ENCODE measurements at places on chromosomes 3 and 15.

DNA sequence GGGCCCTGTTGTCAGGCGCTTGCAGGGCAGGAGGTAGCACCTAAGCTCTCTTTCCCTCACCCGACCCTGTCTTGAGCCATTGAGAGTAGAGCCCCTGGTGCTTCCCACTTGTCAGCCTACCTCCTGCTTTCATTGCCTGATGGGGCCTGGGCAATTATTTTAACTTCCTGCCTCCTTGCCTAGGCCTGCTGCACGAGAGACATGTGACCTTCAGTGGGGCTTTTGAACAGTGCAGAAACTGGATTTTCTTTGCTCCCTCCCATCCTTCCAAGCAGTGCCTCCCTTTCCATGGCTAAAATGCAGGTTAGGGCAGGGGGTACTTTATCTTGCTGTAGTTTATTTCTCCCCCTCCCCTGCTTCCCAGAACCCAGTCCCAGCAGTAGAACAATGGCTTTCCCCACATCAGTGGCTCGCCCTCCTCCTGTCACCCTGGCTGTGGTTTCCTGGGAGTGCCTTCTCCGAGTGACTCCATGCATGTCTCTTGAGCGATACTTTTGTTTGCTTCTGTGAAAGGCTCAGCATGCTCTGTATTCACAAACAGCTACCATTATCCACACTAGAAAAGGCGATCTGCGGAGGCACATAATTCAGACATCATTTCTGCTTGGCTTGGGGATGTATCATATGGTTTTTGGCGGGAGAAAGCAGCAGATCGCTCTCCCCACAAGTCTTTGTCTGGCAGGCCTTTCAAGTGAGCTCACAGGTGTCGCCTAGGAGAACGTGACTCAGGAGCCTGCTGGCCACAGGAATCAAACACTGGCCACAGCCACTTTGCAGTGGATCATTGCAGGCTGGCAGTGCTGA is 24.1 kb downstream of the PDIA5 start:
- DNase-seq: no peak

- no peak for DNase-seq
These were observed 9.2 kb upstream of the SIN3A start for GRCh38 chr15:75460646-75461045.

DNA sequence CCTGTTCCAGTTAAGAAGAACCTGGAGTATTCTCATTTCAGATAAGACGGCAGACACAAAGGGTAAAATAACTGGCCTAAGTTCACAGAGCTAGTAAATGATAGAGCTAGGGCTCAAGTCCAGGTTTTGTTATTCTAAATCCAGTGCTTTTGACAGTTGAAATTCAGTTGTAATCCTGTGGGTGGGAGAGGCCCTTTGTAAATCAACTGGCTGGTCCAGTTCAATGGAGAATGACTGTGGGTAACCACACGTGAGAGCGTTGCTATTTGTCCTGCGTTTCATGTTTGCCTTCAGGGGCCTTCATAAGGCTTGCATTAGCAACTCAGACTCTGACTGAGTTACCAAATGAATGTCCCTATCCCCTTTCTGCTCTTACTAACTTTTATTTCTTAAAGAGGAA is 24.2 kb upstream of the CD96 start:
- DNase-seq: no peak

DNA sequence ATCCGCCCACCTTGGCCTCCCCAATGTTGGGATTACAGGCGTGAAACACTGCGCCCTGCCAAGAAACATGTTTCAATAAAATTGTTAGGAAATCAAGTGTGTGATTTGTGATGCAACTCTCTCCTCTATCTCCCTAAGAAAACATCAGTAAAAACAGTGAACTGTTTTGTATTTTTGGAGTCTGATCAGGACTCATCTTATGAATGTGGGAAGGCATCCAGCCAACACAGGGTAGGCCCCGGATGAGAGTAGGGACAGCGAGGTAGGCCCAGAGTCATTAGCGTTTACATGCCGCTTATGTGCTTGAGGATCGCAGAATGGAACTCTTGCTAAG is 884 bp upstream of the GLYCTK start:
- no peak for DNase-seq

- DNase-seq: no peak
These were observed 24.8 kb upstream of the BHLHE40 start for GRCh38 chr3:4954256-4955000.

DNA sequence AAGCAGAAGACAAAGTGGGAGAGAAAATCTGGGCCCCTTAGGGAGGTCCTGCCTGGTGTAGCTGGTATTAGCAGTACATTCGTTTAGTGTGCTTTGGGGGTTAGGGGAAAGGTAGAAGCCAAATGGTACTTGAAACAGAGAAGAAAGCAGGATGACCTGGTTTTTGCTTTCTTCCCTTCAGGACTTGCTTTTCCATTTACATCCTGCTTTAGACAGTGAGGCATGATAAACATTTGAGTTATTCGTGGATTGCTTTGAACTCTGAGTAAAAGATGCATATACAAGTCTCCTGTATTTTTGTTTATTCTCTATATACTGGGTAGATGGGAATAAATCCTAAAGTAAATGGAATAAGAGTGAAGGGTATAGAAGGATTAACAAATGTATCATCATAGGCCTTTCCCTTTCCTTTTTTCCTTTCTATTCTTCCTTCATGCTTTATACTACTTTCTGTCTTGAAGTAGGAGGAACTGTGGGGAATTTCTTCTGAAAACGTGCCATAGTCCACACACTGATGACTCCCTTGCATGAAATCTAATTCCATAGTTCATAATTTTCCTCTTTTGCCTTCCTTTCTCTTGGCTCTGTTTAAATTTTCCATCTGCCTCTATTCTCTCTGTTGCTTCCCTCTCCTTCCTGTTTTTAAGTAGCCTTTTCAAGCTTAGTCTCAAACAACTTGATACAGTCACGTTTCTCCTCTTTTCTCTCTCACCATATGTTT is 139.5 kb upstream of the RBMS3 start:
- no peak for DNase-seq

DNA sequence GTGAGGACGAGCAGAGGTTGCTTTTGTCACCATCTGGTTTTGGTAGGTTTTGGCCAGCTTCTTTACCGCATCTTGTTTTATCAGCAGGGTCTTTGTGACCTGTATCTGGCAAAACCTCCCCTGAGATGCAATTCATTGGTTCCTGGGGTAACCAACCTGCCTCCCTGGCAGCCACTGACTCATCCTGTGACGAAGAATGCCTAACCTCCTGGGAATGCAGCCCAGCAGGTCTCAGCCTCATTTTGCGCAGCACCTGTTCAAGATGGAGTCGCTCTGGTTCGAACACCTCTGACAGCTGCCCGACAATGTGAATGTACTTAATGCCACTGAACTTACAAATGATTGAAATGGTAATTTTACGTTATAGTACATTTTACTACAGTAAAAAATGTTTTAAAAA is 6.8 kb upstream of the ADAMTS17 start:
- no peak for DNase-seq

GRCh38 chr3:195250473-195251251 is 20.3 kb downstream of the XXYLT1 start:
- no peak for DNase-seq

GRCh38 chr3:139263798-139264197 is 80.0 kb upstream of the MRPS22 start:
- DNase-seq: no peak

- no peak for DNase-seq
These were observed 35.4 kb downstream of the TPM1 start for GRCh38 chr15:63077952-63078351.

GRCh38 chr15:61545763-61546162 is 316.7 kb upstream of the RORA start:
- DNase-seq: no peak

DNA sequence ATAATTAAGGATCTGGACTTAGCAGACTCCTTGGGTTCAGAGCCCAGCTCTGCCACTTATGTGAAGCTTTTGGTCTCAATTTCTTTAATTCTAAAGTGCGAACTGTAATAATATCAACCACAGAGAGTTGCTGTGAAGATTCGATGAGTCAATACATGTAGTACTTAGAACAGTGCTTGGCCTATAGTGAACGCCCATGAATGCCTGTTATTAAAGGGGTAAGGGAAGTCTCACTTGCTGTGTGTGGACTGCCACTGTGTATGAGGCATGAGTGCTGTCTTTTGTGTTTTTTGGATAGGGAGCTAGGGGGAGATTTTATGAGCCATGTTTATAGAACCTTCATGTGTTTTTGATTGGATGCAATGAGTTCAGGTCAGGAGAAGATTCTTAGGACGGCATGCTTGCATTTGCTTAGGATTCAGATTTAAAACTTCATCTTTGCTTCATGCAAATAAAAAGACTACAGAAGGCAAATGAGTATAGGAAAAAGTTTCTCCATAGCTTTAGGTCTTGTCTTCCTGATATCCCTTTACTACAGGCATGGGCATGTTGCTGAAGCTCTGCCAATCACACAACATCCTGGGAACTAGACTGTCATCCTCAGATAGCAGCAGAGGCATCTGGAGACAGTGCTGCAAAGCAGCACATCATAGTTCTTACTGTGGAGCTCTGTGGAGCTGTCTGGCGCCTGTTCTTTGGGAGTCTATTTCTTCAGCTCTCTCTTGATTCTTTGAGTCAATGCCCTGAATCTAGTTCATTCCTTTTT is 50.0 kb downstream of the PLS1 start:
- no peak for DNase-seq

GRCh38 chr3:152865668-152866245 is 30.8 kb downstream of the P2RY1 start:
- no peak for DNase-seq

DNA sequence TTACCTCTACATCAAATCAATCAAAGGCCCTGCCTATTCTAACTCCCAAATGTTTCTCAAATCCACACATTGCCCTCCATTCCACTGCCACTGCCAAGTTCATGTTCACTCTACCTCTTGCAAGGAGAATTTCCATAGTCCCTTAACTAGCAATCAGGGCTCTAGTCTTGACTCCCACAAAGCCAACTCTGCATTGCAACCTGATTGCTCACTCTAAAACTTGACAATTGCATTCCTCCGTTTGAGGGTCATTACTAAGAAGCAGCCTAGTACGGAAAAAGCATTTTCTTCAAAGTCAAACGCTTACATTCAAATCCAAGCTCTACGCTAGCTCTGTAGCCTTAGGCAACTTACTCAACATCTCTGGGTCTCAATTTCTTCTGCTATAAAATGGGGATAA is 1.2 kb downstream of the CPA3 start:
- DNase-seq: no peak

All from NCI-H2171 (cell line).